ENCODE measurements at places on chromosomes 5 and 9.

- DNase-seq = no peak
Measured at GRCh38 chr5:17212996-17213395, 4.4 kb upstream of the BASP1 start.

GRCh38 chr9:131271506-131271931, 4.8 kb downstream of the FAM78A start:
- DNase-seq = no peak

GRCh38 chr5:88143693-88144218, 124.9 kb downstream of the TMEM161B start:
- DNase-seq = no peak

GRCh38 chr5:176670449-176670848, 23.2 kb downstream of the TSPAN17 start:
- no peak for DNase-seq

GRCh38 chr5:17723876-17724275, 89.6 kb downstream of the TAF11L14 start:
- DNase-seq = no peak

GRCh38 chr9:91118704-91119025, 243.1 kb downstream of the AUH start:
- no peak for DNase-seq

DNA sequence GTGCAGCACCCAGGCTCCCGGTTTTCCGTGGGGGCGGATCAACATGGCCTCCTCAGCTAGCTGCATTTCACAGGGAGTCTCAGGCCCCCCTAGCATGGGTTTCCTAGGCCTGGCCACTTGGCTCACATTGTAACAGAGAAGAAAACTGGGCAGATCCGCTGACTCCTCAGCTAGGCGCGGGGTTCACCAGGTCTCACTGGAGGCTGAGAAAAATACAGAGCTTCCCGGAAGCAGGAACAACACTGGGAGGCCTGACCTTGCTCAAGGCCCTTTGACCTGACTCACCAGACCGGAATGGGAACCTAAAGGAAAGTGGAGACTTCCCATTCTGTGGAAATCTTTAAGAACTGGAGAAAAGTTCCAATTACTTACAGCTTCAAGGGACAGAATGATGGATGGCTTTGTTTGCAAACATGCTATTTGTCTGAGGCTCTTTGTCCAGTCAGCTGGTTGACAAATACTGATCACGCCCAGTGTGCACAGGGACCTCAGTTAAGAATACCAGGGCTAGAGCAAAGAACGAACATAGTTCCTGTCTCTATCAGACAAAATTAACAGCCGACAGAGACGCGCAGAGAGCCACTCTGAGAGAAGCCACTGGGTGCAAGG, 88.7 kb upstream of the LRRTM2 start:
- no peak for DNase-seq

DNA sequence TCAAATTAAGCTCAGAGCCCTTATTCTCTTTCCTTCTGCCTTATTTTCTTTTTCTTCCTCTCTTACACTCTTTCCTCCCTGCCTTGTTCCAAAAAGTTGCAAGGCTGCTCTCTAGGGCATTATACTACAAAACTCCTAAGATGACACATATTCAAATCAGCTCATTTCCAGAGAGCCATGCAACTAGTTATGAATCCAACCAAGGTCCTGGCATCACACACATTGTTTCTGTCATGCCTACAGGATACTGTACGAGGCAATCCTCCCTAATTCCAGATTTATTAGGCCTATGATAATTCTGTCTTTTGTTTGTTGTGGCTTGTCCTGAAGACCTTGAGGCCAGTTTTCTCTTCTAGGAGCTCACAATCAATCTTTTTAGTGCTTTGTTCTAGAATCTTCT, 87.0 kb upstream of the TBCA start:
- no peak for DNase-seq

GRCh38 chr9:114511978-114512874, 7.0 kb upstream of the WHRN start:
- DNase-seq = no peak
